ENCODE measurements at places on chromosomes 1 and 21.
A peak's percentile ranks its signal among the peaks of the same experiment; 100 is the strongest.

DNA sequence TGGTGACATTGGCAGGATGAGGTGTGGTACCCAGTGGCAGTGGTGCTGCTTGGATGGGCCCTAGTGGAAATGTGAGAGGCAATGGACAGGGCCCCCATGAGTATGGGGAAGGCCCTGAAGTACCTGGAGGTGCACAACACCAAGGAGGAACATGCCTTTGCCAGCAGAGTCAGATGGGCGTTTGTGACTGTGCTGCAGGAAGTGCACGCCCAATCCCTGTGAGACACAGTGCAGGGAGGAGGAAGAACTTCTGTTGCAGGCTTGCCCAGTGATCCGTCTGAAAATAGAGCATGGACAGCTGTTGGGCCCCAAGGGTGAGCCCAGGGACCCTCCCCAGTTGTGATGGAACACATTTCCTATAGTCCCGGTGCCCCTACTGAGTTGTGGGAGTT lies 42.7 kb downstream of the GJA5 start:
- DNase-seq, result no peak

DNA sequence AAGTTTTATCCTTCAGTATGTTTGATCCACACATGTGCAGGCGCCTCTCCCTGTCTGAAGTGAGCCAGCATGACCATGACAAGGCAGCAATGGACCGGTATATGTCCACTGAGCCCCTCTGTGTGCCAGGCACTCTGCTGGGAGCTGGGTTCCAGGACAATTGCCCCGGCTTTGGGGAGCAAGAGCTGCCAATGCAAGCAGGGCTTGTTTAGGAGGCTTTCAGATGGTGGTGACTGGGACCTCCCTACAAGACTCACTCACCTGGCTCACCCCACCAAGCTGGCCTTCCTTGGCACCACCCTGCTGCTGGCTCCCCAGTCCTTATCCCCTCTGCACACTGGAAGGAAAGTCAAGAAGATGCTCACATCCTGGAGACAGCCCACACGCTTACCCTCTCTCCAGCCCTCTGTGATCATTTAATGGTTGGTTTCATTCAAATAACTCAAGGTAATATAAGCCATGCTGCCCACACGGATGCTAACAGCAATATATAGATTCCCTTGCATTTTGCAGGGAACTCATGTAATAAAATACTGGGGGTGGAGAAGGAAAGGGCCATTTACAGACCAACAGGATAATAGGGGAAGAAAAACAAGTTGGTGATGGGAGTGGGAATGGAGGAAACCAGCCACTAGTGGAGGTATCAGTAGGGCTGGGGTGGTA lies 23.6 kb downstream of the KCND3 start:
- DNase-seq, result no peak

- no peak for DNase-seq
Observed at GRCh38 chr1:44647896-44648295, 26.4 kb downstream of the TMEM53 start.

DNA sequence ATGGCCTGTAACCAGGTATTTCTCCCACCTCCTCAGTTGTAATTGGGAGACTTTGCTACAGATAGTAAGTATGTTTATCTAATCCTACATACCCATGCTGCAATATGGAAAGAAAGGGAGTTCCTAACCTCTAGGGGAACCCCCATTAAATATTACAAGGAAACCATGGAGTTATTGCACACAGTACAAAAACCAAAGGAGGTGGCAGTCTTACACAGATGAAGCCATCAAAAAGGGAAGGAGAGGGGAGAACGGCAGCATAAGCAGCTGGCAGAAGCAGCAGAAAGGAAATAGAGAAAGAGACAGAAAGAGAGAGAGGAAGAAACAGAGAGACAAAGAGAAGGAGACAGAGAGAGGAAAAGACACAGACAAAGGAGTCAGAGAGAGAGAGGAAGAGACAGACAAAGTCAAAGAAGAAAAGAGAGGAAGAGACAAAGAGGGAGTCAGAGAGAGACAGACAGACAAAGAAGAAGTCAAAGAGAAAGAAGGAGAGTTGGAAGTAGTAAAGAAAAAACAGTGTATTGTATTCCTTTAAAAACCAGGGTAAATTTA lies 142.9 kb downstream of the FASLG start:
- DNase-seq, result no peak

GRCh38 chr1:180168786-180169639 lies 14.3 kb downstream of the QSOX1 start:
- DNase-seq, result no peak

GRCh38 chr1:193654951-193655735 lies 468.7 kb upstream of the B3GALT2 start:
- no peak for DNase-seq

DNA sequence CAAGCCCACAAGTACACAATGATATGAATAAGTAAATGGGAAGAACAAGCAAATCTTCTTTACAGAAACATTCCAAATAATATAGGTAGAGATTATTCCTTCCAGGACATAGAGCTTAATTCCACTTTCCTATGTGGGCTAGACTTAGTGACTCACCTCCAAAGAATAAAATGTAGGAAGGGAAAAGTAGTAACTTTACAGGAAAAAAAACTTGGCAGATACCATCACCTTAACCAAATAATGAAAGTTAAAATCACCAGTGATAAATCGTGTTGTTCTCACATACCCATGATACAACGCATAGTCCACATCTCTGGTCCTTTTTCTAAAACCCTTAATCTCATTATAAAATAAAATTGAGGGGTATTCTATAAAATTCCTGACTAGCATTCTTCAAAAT lies 260.8 kb downstream of the SPATA17 start:
- no peak for DNase-seq

GRCh38 chr1:86169625-86170024 lies 13.1 kb upstream of the COL24A1 start:
- no peak for DNase-seq

DNA sequence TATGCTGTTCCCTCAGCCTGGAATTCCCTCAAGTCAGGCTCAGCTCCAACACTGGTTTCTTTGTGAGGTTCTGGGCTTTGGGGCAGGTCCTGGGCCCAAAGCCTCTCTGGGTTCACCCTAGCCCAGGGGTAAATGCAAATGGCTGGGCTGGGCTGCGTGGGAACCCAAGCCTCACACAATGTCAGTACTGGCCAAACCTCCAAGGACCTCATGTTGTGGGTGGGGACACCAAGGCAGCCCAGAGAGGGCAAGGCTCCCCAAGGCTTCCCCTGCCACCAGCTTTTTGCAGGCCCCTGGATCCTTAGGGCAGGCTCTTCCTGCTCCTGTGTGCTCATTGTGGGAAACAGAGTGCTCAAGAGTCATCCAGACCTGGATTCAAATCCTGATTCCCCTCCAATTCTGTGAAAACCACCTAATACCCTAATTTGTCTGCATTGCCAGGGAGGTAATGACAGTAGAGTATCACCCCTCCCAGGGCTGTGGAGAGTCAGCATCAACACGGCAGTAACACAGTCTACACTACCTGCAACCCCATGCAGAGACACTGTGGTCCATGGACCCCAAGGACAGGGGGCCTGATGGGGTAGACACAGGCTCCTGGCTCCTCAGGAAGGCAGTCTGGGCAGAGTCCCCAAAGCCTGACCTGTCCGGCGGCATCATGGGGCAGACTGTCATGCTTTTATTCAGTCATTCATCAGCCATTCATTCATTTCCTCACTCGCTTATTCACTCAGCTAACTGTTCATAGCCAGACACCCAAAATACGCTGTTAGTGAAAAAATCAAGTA lies 85.7 kb downstream of the DMRTB1 start:
- no peak for DNase-seq

DNA sequence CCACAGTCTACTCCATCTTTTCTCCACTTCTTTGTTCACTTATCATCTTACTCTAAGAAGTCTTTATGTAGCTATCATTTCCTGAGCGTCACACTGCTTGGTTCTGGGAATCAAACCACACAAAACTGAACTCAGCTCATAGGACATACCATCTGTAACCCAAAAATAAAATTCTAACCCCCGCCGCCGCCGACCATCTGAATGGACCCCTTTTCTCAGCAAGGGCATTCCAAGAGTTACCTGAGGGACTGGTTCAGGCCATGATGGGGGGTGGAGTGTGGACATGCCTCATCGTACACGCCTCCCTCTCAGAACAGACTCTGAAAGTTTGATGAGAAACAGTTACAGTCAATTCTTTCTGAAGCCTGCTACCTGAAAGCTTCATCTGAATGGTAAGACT lies 12.6 kb upstream of the CHI3L2 start:
- no peak for DNase-seq

- no peak for DNase-seq
Observed at GRCh38 chr1:9714257-9714718, 62.8 kb downstream of the PIK3CD start.

DNA sequence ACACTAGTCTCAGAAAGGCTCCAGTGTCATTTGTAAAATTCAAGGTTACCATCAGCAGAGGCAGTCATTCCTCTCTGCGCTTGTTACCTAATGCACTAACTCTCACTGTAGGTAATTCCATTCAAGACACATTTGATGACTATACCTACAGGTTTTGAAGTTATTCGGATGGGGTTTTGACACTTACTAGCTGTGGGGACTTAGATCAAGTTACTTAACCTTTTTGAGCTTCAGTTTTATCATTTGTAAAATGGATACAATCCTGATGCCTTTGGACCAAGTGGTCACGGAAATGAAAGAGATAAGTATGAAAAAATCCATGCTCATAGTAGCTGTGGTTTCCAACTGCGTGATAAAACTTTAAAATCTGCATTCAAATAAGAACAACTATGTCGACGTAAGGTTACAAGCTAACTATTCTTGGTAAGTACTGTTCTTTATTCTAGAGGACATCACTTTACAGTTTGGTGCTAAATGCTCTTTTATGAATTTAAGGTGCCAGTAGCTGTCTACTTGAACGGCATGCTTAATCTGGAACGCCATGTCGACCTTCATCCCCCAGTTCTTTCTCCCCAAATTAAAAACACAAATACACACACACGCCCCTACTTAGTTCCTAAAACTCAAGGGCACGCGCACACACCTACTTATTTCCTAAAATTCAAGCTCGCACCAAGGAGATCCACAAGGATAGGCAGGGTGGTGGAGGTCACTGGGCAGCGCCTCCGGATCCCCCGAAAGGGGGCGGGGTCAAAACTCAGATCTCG lies 550 bp upstream of the NFYC start:
- no peak for DNase-seq

- DNase-seq, result no peak
Observed at GRCh38 chr1:115927971-115928370, 48.3 kb upstream of the SLC22A15 start.

- DNase-seq, result no peak
Observed at GRCh38 chr1:236128646-236129178, 13.6 kb upstream of the GPR137B start.

DNA sequence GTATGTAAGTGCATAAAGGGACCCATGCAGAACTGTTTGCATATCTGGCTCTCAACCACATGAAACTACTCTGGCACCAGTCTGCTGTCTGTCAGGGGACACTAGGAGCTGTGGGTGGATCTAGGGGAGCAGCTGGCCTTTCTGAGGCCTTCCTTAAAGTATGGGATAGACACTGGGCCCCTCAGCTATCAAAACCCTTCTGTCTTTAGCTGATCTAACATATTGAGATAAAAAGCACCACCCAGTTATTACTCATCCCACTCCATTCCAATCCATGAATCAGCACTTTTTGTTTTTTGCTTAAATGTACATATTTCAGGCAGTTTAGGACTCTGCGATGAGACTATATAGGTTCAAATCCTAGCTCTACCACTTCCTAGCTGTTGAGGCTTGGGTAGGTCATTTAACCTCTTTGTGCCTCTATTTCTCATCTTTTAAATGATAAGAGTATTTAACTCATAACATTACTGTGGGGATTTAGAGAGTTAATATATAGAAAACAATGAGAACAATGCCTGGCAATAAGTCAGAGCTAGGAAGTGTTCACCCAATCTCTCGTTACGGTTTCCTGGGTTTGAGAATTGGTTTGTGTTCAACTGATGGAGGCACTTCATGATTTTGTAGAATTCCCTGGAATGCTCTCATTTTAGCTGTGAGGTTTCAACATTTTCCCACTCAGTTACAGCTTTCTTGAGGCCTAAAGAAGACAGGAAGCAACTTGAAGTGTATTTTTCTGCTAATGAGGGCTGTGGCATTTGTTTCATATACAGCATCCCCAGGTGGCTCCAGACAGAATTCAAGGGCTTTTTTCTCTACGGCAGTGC lies 68.9 kb downstream of the LRIG2 start:
- DNase-seq, result no peak

- DNase-seq, result peak; percentile 46
Observed at GRCh38 chr1:24928689-24929397, 1.2 kb downstream of the RUNX3 start.

DNA sequence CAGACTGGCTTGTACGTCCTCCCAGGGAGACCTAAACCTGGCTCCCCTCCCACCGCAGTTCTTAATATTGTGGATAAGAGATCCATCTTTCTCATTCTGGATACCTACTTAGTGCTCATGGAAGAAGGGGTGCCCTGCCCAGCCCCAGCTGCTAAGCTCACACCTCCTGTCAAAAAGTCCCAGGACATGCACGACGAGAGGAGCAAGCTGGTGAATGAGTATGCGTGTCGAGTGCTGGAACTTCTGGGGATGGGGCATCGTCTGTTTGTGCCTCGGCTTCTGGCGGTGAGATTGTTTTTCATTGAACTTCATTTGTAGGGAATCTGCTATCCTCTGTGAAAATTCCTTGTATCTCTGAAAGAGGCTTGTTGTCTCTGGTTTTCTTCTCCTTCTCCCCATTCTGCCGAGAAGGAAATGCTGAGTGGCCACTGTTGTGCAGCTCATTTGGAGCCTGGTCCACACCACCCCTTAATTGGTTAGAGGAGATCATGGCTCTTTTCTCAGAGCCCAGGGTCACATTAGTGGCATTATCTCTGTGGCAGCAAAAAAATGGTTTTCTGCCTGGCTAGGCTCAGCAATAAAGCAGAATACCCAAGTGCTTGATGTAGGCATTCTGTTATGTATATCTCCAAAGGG lies 199.4 kb upstream of the CACYBP start:
- DNase-seq, result no peak

- no peak for DNase-seq
Observed at GRCh38 chr1:99269321-99269720, 5.0 kb downstream of the PLPPR4 start.

- DNase-seq, result no peak
Observed at GRCh38 chr1:166907763-166908162, 31.7 kb upstream of the TADA1 start.

- no peak for DNase-seq
Observed at GRCh38 chr1:173424782-173425407, 52.2 kb upstream of the PRDX6 start.

- no peak for DNase-seq
Observed at GRCh38 chr21:34671462-34671861, 2.7 kb downstream of the CLIC6 start.

GRCh38 chr1:37108596-37109188 lies 74.4 kb upstream of the GRIK3 start:
- no peak for DNase-seq

GRCh38 chr1:162548170-162548569 lies 13.4 kb upstream of the UAP1 start:
- no peak for DNase-seq

Data from stimulated activated CD8-positive, alpha-beta memory T cell treated with anti-CD3 and anti-CD28 coated beads, Interleukin-12 subunit alpha, Interleukin-12 subunit beta, amount 100 ng/mL, for 4 hours (primary cell).